ENCODE measurements at places on chromosomes 1 and 21.

DNA sequence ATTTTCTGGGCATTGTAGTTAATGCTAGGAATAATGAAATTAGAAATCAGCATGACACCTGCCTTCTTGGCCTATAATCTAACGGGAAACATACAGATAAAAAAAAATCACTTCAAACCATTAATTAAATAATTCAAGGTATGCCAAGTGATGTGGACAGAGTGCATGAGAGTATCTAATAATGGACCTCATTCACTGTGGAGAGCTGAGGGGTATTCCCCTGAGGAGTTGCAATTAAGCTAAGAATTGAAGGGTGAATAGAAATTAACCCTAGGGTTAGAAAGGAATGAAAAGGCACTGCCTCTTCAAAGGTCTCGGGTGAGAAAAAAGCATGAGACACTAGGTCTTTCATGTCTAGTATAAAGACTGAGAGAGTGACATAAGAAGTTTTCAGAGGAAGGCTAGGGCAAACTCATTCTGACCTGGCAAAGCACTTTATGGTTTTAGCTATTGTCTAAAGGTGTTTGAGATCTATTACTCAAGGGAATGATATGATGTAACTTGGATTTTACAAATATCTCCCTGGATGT is 466.1 kb downstream of the KCNT2 start:
- DNase-seq = no peak

DNA sequence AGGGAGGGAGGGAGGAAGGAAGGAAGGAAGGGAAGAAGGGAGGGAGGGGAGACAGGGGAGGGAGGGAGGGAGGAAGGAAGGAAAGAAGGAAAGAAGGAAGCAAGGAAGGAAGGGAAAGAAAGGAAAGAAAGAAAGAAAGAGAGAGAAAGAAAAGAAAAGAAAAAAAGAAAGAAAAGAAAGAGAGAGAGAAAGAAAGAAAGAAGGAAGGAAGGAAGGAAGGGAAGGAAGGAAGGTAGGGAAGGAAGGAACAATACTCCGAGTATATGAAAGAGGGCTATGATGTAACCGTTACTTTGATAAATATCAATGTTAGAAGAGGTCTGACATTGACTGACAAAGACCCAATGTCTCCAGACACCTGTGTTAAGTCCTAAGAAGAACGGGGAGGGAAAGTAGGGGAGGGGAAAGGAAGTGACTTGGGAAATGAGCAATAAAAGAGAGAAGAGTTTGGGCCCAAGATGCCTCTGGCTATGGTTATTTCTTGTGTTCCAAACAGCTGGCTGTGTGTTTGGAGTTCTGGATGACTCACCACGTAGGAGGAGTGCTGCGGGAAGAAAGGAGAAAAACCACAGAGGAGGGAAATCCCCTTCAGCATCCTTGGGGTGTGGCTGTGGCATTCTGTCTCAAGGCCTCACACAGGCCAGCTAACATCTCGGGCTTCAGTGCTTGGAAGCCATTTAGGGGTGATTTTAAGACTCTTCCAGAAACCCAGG is 37.0 kb upstream of the RXRG start:
- DNase-seq = no peak

DNA sequence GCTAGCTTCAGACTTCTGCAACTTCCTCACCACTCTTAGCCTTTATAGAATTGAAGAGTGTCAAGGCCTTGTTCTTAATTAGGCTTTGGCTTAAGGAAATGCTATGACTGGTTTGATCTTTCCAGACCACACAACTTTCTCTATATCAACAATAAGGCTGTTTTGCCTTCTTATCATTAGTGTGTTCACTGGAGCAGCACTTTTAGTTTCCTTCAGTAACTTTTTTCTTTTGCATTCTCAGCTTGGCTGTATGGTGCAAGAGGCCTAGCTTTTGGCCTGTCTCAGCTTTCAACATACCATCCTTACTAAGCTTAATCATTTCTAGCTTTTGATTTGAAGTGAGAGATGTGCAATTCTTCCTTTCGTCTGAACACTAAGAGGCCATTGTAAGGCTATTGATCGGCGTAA is 8.6 kb downstream of the PRKACB start:
- DNase-seq = no peak

- DNase-seq = no peak
These were observed 71.0 kb downstream of the TOMM20 start for GRCh38 chr1:235057385-235058306.
